ENCODE measurements at places on chromosomes 12 and 14.

- no peak for DNase-seq
These were observed 373.4 kb downstream of the TMEM121 start for GRCh38 chr14:105899657-105900397.

DNA sequence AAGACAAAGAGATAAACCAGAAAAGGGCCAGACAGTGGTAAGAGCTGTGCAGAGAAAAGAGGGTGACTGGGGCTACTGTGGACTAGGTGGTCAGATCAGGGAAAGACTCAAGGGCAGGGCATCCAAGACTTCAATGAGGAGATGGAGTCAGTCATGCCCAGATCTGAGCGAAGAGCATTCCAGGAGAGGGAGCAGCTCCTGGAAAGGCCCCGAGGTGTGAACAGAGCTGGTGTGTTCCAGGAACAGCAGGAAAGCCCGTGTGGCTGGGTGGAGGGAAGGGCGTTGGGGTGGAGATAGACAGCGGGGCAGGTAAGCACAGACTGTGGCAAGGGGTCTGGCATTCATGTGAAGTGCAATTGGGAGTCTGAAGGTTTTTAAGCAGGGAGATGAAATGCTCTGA, 16.8 kb downstream of the TTC7B start:
- no peak for DNase-seq

DNA sequence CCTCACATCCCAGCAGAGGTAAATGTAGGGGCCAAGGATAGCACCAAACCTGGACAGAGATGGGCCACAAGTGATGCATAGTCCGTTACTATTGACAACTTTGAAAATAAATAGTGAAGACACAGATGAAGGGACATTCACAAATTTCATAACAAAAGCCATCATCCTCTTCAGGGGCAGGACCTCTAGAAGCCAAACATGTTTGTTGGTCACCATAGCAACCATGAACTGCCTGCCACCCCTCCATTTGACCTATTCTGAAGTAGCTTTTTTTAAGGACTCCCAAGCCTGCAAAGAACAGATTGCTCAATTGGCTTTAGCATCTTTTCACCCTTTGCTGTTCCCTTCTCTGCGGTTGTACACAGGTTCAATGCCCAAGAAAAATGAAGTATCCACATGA, 35.7 kb upstream of the MDM1 start:
- DNase-seq, result no peak

DNA sequence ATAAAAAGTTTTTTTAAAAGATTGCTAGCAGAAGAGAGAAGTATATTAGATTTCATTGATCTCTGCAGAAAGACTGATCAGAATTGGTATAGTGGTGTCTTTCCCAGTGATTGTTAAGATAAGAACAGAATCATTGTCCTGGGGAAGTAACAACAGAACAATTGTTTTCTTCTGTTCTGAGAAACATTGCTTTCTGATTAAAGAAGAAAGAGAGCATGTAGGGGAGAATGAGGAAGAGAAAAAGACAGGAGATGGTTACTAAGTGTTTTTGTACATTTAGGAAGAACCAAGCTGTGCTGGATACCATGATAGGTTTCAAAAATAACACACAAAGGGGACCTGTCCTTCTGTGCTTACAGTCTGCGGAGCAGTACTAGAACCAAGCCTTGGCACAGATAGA, 5.0 kb downstream of the USP30 start:
- no peak for DNase-seq

DNA sequence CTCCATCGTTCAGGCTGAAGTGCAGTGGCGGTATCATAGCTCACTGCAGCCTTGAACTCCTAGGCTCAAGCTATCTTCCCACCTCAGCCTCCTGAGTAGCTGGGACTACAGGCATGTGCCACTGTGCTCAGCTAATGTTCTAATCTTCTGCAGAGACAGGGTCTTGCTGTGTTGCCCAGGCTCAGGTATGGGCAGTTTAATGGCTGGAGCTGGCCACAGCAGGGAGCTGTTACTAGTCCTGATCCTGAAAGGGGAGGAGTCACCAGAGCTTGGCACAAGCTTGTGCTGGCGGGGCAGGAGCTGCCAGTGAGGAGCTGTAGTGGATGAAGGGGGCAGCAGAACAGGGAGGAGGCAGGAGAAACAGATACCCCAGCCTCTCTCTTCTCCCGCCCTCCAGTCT, 10.6 kb downstream of the TMEM120B start:
- no peak for DNase-seq

- no peak for DNase-seq
These were observed 5.9 kb downstream of the RNASE8 start for GRCh38 chr14:21063479-21063878.

GRCh38 chr12:49631336-49631907, 8.1 kb downstream of the PRPF40B start:
- DNase-seq, result no peak

- DNase-seq, result no peak
These were observed 44.6 kb upstream of the FAR2 start for GRCh38 chr12:29104516-29104915.

DNA sequence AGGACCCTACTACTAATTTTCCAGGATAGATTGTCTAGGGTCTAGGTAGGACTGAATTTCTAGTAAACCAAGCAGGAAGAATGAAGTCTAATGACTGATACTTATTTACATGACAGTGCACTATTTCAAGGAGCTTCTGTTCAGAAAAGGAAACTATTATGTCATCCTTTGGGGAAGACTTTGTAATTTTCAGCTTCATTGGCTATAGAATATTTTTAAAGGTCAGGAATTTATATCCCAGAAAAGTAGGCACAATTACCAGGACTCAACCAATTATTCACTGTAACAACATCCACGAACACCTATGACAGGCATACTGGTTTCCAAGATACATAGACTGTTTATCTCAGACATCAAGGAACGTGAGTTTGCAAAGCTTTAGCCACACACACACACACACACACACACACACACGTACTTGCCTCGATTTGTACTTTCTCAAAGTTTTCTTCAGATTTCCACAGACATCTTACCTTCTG, 23.2 kb downstream of the OR6S1 start:
- DNase-seq, result no peak

DNA sequence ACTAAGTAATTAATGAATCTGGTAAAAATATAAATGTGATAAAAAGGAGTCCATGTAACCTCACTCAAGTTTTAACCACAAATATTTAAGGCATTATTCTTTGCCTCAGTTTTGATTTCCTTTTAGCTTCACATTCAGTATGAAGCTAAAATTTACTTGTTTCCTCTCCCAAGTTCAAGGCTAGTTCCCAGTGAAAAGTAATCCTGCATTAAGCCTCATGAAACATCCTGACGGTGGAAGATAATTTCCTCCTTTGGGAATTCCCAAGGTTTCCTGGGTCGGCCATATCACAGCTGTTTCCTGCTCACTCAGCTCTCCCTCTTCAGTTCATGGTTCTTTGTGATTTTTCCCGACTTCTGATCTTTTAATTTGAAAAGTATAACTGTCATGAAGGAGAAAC, 1256.8 kb upstream of the FLRT2 start:
- no peak for DNase-seq

- peak; percentile 17 for DNase-seq
These were observed 46.6 kb upstream of the ESRRB start for GRCh38 chr14:76329154-76329928.

DNA sequence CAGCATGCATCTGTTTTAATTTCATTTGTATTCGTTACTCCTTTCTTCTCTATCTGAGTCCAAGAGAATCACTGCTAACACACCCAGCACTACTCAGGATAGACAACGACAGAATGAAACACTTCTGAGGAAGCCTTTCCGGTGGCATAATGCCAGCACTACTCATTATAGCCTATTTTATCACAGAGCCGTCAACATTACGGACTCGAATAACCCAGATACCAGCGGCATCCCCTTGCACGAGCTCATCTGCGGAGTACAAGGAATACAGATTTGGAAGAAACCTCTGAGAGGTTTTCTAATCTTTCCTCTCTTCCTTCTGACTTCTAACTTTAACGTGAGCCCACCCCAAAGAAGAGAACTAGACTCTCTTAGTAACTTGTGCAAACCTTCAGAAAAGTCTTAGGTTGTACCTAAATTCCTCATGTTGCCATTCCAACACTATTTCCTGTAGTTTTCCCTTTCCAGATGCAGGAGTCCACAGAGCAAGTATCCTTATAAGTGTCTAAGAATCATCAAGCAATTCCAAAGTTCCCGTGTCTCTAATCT, 248.1 kb downstream of the APAF1 start:
- no peak for DNase-seq

GRCh38 chr12:129193263-129193871, 340.1 kb downstream of the GLT1D1 start:
- DNase-seq, result no peak

GRCh38 chr14:99873653-99874052, 80.4 kb downstream of the EML1 start:
- DNase-seq, result no peak

DNA sequence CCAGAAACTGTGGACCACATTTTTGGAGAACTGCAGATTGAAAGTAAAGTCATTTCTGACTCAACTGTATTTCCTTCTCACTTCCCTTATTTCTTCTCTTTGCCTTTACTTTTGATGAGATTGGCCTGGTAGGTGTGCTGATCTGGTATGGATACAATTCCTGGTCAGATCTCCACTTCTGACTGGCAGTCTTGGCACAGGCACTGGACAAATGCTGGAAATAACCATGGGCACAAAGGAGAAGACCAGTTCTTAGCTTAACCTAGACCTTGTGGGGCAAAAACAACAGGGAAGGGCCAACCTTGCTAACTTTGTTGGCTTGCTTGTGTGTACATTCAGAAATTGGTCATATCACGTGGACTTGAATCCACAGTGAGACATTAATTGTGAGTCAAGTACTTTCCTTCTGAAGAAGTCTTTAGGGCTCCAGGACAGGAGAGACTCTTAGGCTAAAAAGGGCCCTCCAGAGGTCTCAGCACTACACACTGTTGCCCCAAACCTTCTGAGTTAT, 75.0 kb downstream of the DIP2B start:
- DNase-seq, result no peak

DNA sequence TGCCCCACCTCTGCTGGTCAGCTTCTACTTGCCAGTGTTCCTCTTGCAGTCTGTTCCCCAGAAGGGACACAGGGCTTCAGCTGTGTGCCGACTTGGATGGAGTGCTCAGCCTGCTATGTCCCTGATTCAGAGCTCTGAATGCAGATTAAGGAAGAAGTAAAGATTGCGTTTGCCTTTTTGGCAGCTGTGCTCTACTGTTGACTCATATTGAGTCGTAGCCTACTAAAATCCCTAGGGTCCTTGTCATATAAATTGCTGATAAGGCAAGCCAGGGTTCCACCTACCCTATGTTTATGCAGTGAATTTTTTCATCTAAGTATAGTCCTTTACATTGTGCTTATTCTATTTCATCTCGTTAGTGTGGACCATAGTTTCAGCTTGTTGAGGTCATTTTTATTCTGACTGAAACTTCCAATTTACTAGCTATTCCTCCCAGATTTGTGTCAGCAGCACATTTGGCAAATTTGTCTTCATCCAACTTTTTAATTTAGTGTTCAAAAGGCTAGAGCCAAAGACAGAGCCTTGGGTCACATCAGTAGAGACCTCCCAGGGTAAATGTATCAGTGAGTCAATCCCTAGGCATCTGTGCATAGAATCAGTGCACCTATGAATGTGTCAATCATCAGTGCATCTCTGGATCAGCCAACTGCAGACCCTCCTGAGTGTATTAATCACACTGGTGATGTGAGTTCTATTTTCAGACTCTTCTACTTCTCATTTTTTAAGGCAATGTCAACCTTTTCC, 31.9 kb downstream of the CACNA1C start:
- no peak for DNase-seq

GRCh38 chr12:30814295-30814655, 59.5 kb upstream of the CAPRIN2 start:
- DNase-seq, result no peak

GRCh38 chr12:955939-956338, 6.4 kb upstream of the RAD52 start:
- no peak for DNase-seq

GRCh38 chr12:48160046-48160445, 2.7 kb upstream of the ASB8 start:
- no peak for DNase-seq

GRCh38 chr12:9667403-9668160, 1.9 kb upstream of the CLEC2D start:
- DNase-seq, result no peak

DNA sequence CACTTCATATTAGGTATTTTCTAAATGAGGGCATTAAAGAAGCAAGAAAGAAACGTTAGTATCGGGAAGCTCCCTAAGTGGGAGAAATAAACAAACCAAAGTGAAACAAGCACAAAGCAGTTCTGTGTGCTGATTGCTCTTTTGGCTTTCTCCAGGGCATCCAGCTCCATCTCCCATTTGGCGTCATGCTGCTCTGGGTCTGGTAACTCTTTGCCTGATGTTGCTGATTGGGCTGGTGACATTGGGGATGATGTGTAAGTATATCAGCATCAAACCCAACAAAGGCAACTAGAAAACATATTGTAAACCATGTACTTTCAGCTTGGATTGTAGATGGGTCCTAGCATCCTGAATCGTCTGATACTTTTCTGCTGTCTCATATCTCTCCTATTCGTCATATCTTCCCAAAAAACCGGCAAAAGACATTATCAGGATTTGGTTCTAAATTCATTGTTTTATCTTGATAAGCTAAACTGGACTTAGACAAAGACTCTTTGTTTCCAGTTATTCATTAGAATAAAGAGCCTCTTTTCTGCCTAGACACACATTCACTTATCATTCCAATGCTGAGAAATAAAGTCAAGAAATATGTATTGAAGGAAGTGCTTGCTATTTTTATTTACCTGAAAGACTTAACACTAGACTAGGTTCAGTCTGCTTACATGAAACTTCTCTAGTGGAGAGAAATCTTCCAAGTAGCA, 2.4 kb downstream of the CLEC12B start:
- DNase-seq, result no peak

DNA sequence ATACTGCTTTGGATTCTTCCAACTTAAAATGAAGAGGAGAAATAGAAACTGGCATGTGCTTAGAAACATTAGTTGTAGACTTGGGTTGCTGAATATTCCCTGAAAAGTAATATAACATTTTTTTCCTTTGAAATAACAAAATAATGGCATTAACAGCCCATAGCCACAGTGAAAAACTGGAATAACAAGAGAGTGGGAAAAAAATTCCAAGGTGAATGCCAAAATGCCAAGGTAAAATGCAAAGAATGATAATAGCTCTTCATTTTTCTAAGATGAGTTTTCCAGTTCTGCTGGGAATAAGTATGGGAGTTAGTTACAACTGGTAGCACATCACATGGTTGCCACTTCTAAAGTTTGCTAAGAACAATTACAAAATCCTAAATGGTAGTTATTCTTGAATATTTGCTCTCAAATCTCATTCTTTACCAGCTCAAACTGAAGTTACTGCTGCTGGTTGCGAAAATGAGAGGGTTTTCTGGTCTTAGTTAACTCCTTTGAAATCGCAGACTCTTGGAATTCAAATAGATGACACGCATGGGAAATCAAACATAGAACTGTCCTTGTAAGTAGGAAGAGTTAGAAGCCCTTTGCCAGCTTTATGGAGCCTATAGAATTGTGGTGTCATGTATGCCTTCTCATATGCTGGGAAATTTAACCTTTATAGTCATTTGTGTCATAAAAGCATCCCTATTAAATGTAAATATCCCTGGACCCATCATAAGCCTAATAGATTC, 165.0 kb upstream of the DCN start:
- no peak for DNase-seq

- DNase-seq, result no peak
These were observed 117.2 kb upstream of the SSTR1 start for GRCh38 chr14:38090506-38090905.
